NCI-H187 (cell line): ENCODE measurements at places on chromosomes 1 and 21.

GRCh38 chr1:164767752-164768402 lies 208.9 kb downstream of the PBX1 start:
- DNase-seq = no peak

- DNase-seq = peak; percentile 59
These were observed at the start of gene DENND1B for GRCh38 chr1:197775282-197776262. DENND1B (minus strand) TSS chr1:197775480; CDS start chr1:197775155, 325 bp downstream.

DNA sequence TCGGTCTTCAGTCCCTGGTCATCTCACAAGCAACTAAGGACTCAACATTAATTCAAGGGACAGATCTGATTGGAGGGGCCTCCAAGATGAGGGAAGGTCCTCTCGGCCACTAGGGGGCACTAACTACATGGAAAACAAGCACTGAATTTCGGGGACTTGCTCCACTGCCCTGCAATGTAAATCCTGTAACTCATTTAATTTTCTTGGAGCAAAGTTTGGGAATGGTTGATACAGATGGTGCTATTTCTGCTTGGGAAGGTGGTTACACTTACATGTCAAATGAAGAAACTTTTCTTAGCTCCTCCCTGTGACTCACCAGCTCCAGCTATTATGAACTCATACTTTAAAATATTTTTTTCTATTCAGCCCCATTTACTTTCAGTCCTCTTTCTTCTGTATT lies 97.4 kb upstream of the KCNJ15 start:
- peak; percentile 12 for DNase-seq

GRCh38 chr1:108615544-108615943 lies 45.3 kb downstream of the HENMT1 start:
- no peak for DNase-seq

GRCh38 chr1:110617116-110617515 lies 11.0 kb upstream of the KCNA2 start:
- DNase-seq = no peak

DNA sequence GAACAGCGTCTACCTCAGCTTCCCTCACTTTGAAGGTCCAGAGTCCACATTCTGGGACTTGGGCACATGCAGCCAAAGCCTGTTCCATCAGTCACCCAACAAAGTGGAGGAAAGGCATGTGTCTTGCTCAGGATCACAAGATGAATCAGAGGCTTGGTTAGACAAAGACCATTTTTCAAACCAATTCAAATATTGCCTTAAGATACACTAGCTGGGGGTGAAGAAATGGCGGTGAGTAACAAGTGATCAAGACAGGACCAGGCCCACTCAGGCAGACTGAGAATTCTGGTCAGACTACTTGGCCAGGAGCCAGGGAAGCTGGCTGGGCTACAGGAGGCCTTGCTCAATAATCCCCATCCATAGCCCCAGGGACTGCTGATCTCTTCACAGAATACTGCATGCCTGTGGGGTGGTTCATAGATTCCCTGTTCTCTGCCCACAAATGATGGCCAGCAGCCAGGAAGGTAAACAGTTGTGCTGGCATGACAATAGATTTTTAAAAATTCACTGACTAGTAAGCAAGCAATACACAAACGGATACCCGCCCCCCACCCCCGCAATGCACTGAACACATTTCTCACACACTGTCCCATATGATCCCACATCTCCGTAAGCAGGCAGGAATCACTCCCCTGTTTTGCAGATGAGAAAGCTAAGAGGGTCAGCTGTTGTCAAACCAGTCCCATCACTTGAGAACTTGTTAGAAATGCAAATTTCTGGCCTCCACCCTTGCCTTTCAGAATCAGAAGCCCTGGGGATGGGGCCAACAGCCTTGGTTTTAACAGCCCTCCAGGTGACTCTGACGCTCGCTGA lies 27.2 kb downstream of the ERI3 start:
- DNase-seq = peak; percentile 44

GRCh38 chr1:204651843-204652421 lies 33.6 kb downstream of the LRRN2 start:
- peak; percentile 88 for DNase-seq

- DNase-seq = no peak
These were observed 83.4 kb downstream of the FOXD2 start for GRCh38 chr1:47521034-47521881.

- DNase-seq = no peak
These were observed 92.5 kb upstream of the FMN2 start for GRCh38 chr1:239999170-239999569.

DNA sequence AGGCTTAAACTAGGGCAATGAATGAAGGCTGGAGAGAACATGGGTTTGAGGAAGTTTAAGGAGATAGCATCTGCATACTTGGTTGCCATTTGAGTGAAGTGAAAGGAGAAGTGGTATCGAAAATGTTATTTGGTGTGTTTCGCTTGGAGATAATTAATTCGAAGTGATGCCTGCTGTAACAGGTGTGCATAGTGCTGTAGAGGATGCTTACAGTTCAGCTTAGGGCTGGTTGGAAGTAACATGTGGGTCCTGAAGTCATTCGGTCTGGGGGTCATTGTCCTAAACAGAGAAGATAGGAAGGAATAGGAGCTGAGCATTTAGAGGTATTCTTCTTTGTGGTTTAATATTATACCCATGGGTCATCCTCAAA lies 301 bp upstream of the NUDT17 start:
- DNase-seq = no peak
